Omental fat pad (tissue), 4 donors: ENCODE measurements at places on chromosomes 6 and 20. TPM values are rescaled to one million over a fixed set of nuclear protein-coding genes. Genes with fewer than 3 reads are reported as not detected.

Gene OPRL1
- 1.5 TPM for total RNA-seq

Gene SMLR1
- total RNA-seq, result not detected

Gene AK9
- 5.4 TPM for total RNA-seq

- DNase-seq, result no peak
Measured at GRCh38 chr6:53924277-53924676, 129.5 kb downstream of the LRRC1 start.

- no peak for DNase-seq
Measured at GRCh38 chr20:13865791-13866351, 81.0 kb downstream of the NDUFAF5 start.

Gene IL17A
- not detected for total RNA-seq

GRCh38 chr6:12149944-12150510, 137.9 kb downstream of the HIVEP1 start:
- no peak for DNase-seq

Gene UTRN
- 172 TPM for total RNA-seq

DNA sequence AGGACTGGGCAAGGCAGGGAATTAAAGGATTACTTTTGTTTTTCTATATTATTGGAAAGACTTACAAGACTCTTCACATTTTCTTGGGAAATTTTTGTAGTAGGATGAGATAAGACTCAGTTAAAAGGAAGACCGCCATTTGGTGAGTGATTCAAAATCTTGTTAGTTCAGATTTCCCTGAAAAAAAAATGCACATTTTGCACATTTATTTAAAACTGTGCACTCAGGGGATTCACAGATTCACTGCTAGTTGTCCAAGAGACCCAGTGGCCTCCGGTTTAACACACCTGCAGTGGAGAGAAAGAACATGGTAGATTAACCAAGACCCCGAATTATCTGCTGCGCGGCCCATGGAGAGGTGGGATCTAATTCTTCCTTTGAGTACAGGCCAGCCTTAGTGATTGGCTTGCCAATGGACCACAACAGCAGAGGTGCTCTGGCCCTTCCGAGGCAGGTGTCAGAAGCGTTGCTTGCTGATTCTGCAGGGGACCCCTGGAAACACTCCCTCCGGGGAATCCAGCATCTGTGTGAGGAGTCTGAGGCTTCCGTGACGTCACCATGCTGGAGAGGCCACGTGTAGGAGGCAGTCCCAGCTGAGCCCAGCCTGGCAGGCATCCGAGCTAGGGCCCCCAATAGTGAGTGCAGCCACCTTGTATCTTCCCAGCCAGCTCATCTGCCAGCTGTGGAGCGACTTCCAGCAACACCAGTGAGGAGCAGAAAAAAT, 68.9 kb downstream of the ZNF217 start:
- no peak for DNase-seq

Gene MOG
- not detected for total RNA-seq

DNA sequence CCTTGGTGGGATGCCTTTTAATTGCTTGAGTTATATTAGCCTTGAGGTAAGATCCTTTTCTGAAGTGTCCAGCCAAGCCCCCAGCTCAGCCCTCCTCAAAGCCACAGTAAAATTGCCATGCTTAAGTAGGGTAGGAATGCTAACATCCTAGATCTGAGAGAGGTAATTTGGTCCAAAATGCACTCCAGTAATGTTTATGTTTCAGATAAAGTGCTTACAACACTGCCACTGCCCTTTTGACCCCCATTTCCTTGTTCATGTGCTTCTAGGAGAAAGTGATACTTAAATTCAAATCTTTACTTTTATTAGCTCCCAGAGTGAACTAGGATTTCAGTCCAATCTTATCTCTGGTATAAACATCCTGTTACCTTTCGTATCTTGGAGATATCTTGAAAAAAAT, 318.0 kb downstream of the BMP2 start:
- no peak for DNase-seq
